ENCODE measurements at places on chromosomes 7 and 10.

GRCh38 chr10:79616164-79616563 is 5.4 kb downstream of the SFTPA1 start:
- DNase-seq: no peak

DNA sequence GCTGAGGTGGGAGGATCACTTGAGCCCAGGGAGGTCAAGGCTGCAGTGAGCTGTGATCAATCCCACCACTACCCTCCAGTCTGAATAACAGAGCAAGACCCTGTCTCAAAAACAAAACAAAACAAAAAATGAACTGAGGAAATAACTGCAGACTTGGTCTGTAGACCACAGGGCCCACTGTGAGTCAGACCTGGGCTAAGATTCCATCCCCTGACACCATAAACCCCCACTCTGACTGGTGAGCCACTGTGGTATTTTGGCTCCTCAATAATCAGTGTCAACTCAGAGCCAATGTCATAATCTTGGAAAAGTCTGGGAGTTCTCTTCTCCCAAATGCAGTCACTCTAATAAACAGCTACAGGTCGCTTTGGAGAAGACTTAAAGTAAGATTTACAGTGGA is 24.0 kb upstream of the ERCC6 start:
- no peak for DNase-seq

DNA sequence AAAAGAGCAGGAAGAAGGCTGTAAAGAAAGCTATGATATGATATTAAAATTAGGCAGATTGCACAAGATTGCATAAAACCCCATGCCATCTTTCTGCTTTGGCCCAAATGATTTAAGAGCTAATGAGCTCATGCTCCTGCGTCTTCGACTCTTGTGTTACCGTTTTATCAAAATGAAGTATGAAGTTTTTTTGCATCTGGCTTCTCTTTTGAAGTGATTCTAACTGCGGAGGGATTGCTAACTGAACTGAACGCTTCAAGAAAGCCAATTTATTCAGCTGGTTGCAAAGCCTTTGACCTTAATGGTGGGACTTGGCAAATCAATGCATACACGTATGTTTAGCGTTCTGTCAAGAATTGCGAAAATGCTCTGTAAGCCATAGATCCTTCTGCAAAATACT is 282.9 kb downstream of the TWIST1 start:
- DNase-seq: no peak

DNA sequence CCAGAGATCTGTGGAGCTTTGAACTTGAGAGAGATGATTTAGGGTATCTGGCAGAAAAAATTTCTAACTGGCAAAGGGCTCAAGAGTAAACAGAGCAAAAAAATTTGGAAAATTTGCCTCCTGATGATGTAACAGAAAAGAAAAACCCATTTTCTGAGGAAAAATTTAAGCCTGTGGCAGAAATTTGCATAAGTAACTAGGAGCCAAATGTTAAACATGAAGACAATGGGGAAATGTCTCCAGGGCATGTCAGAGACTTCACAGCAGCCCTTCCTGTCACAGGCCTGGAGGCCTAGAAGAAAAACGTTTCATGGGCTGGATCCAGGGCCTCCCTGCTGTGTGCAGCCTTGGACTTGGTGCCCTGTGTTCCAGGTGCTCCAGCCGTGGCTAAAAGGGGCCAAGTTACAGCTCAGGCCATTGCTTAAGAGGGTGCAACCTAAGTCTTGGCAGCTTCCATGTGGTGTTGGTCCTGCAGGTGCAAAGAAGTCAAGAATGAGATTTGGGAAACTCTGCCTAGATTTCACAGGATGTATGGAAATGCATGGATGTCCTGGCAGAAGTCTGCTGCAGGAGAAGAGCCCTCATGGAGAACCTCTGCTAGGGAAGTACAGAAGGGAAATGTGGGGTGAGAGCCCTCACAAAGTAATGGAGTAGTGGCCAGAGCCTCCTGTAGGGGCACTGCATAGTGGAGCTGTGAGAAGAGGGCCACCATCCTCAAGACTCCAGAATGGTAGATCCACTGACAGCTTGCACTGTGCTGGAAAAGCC is 8.1 kb downstream of the SEMA3D start:
- DNase-seq: no peak

DNA sequence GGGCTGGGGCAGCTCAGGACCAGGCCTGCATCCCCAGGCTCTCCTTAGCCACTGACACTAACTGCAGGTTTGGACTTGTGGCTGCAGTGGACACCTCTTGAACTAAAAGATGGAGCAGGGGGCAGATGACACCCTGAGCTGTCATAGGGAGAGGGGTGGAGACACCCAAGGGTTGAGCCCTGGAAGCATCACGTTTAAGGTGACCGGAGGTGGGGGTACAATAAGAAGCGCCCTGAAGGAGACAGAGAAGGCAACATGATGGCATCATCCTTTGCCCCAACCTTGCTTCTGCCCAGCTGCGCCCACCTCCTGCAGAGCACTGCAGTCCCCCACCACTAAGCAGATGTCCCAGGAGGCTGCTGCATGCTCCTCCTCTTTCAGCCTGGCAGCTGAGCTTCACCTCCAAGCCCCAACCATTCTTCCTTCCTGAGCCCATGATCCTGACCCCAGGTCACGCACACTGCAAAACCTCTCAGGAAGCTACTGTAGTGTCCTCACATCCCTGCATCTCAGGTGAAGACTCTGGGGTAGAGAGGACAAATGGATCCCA is 25.5 kb downstream of the OGDHL start:
- no peak for DNase-seq

- DNase-seq: no peak
Observed at GRCh38 chr7:99465421-99465768, 572 bp downstream of the ATP5MF start.
